ENCODE measurements at places on chromosomes 16 and 17.

DNA sequence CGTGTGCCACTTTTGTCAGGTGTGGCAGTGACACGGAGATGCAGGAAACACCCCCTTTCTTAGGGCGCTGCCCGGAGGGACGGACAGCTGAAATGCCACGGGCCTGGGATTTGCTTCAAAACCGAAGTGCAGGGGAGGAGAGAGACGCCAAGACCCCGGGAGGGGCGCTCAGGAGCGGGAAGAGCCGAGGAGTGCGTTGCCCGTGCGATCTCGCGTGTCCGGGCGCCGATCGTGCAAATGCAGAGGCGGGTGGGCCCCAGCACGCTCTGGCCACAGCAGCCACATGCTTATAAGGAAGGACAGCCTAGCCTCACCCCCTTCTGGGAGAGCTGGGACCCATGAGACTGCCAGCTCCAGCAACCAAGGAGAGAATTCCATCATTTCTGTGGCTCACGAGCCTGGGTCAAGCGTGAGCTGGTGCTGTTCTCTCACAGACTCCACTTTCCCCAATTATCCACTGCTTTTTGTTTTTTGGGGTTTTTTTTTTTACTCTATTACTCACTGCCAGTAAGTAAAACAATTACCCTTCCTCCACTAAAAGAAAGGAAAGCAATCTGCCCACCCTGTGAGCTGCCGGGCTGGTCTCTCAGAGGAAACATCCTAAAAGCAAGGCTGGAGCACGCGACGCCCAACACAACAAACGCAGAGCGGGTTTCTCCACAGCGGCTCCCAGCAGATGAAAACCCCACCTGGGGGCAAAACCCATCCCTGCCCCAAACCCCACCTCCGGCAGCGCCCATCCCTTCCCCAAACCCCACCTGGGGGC, 27.2 kb upstream of the C16orf95 start:
- no peak for DNase-seq

GRCh38 chr17:8366231-8366630, 10.3 kb downstream of the KRABD2 start:
- DNase-seq = no peak

DNA sequence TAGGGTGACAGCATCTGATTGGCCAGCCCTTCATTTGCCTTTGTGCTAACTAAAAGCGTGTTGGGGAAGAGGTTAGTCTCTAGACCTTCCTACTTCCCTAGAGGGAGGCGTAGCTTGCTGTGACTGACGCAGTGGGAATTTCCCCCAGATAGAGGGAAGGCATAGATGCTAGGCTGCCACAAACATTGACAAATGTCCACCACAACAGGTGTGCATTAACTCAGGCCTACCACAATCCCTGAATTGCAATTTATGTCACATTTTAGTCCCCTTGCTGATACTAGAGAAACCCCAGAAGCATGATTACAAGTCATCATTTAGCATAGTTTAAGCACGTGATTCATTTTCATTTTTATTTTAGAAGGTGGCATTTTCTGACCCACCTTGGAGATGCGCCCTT, 76.3 kb upstream of the WSB1 start:
- no peak for DNase-seq

GRCh38 chr17:36104701-36105181, 1.1 kb downstream of the CCL4 start:
- DNase-seq = no peak

DNA sequence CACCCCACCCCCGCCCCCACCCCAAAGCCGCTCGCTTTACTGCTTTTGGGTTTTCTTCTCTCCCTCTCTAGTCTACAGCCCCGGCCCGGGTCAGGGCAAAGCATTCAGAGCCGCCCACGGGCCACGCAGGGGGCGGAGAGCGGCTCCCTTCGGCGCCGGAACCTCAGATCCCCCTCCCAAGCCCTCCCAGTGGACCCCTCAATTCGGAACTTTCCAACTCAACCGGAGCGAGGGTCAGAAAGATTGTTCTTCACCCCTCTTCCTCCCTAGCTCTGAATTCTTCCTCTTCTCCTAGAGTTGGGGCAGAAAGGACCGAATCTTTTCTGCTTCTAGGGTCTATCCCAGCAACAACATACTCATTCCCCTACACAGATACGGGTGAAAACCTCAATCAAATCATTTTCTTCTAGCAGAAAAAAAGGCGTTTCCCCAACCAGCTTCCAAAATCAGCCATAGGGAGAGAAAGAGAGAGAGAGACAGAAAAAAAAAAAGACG, 1.0 kb downstream of the HOXB2 start:
- DNase-seq = no peak

DNA sequence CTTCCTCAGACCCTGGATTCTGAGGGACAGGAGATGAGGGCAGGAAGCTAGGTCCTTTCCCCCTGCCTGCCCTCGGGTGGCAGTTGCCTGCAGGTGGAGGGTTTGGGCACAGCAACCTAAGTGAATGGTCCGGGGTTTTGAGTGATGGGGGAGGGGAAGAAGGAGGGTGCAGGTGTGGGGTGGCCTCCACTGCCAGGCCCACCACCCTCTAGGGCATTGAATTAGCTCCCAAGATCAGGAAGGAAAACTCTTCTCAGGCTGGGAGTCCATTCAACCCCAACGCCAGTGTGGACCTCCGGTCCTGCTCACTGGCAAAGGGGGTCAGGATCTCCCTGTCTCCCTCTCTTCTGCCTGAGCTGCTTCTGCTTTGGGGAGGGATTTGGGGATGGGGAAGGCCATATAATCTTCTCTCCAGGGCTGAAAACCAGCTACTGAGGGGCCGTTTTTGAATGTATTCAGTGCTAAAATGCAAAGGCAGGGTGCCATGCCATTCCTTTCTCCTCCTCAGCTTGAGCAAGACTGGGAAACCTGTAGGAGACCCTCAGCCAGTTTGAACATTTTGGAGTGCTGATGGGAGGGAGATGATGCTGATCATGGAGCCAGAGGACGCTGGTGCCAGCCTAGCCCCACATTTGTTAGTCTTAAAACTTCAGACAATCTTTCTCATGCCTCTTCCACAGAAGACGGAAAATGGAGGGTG, 18.8 kb downstream of the GRB7 start:
- no peak for DNase-seq

- no peak for DNase-seq
Observed at GRCh38 chr16:85180827-85181738, 68.8 kb upstream of the CIBAR2 start.

DNA sequence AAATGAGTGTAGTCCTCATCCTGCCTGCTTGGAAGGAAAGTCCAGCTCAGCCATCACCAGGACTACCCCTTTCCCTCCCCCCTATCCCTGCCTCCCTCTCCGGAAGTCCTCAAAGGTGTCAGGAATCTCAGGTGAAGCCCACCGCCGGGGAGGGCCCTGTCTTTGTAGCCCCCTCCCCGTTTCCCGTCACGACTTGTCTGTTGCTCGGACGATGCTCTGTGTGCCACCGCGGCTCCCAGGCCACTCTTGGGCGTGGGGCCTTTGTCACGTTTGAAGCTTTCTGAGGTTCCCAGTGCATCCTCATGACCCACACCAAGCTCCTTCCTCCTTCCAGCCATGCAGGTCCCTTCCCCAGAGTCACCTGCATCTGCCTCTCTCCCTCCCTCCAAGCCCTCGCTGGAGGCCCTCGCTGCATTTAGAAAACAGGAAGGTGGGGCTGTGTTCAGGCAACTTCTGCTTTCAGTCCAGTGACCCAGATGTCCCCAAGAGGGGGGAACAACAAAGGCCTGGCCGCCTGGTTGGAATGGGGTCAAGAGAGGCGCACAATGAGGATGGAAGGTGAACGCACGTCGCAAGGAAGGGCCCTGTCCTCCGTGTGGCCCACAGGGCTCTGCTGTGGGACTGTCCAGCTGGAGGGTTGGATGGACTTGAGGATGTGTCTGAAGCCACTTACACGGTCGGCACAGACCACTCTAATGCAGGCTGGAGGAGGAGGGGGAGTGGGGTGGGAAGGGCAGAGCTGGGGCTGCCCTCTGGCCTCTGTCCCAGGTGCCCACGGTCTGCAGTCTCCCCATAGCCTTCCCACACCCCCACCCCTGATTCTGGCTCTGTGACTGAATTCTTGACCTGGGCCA, 59.9 kb downstream of the OR1D5 start:
- DNase-seq = no peak

- DNase-seq = no peak
Observed at GRCh38 chr16:1637526-1637925, 25.4 kb downstream of the CRAMP1 start.

- no peak for DNase-seq
Observed at GRCh38 chr17:67994817-67995569, 1.3 kb downstream of the C17orf58 start.

DNA sequence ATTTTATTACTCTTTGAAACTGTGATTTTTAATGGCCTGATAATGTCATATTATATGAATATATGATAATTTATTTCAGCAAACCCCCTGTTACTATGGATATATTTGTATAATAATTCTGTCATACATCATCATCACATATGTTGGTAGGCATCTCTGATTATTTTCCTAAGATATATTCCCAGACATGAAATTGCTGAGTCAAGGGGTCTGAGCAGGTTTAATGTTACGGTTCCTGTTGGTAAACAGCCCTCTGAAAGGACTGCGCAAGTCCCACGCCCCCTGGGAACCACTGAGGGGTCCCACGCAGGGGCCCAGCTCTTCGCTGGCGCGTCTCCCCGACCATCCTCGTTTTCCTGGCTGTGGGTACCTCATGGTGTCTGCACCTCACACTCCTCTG, 24.2 kb downstream of the SLC13A5 start:
- no peak for DNase-seq

DNA sequence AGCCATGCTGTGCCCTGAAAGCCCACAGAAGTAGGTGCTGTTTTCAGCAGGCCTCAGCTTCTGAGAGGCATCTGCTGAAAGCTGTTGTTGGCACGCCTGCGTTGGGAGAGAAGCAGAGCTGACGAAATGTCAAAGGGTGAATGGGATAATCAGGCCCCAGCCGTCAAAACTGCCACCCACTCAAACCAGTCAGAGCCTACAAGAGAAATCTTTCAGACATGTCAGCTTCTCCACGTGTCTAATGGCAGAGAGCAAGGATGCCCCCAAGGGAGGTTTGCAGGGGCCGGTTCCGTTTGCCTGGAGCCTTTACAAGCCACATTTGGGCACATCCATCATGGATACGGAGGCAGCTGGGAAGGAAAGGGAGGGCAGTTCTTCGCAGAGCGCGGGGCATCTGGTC, 568.2 kb upstream of the EEF2KMT start:
- no peak for DNase-seq

- no peak for DNase-seq
Observed at GRCh38 chr17:39826334-39826733, 37.8 kb downstream of the IKZF3 start.

DNA sequence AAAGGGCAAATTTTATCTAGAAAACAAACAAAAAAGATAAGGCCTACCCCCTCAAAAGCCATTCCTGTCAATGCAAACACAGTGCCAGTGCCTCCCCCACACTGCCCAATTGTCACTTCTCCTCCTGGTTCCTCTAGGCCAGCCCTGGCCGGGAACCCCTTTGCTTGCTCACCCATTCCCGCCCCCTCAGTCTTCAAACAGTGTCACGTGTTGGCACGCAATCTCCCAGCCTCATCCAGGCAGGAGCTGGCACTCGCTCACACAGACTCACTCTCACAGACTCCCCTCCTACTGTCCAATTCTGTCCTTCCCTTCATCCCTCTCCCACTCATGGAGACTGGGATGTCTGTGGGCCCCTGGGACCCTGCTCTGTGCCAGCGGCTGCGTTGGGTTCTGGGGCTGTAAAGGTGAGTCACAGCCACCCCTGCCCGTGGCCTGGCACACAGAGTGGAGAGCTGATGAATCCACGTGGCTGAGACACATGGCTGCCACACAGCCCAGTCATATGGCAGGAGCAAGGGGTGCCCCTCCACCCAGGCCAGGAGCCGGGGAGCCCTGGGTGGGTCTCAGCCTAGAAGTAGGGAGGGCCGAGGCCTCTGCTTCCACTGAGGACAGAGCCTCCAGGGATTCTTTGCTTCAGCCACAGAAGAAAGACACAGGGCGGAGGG, 54.8 kb downstream of the VAC14 start:
- DNase-seq = no peak

- no peak for DNase-seq
Observed at GRCh38 chr17:37043201-37043600, 94.4 kb downstream of the AATF start.

DNA sequence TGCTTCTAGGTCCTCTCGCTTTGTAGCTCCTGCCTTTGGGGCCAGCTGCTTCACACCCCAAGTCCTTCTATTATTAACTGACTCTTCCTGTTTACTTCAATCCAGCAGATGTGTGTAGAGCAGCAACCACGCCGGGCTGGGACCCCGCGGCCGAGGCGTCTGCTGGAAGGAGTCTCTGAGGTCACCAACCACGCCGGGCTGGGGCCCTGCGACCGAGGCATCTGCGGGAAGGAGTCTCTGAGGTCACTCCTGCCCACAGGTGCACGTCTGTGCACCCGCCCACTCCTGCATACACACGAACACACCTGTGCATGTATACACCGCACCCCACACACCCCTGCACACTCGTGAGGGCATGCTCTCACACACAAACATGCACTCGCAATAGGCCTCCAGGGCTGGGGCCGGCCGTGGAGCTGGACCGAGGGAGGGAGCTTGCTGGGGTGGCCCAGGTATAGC, 7.8 kb upstream of the TEX19 start:
- DNase-seq = no peak

Data from T-helper 1 cell (primary cell).